Activated CD4-positive, alpha-beta T cell treated with anti-CD3 and anti-CD28 coated beads, Interleukin-10, Interleukin-2, amounts not matched to agents 100 ng/mL and 50 ng/mL, durations not matched to agents 16 hours and 8 hours (primary cell): ENCODE measurements at places on chromosomes 3 and 15.

DNA sequence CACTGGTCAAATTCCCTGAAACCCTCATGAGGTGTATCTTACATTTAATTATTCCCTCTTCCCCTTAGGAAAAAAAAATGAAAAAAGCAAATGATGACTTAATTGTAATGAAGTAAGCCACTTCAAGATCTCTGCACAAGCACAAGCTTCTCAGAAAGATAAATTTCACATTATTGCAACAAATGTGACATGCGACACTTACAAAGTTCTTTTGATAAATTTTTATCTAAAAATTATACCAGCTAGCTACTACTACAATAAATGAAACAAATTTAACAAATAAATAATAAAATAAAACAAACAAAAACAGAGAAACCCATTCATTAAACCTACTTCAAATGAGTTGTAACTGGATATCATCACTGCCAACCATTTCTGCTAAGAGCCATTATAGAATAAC lies 10.0 kb upstream of the TM2D3 start:
- DNase-seq: no peak

DNA sequence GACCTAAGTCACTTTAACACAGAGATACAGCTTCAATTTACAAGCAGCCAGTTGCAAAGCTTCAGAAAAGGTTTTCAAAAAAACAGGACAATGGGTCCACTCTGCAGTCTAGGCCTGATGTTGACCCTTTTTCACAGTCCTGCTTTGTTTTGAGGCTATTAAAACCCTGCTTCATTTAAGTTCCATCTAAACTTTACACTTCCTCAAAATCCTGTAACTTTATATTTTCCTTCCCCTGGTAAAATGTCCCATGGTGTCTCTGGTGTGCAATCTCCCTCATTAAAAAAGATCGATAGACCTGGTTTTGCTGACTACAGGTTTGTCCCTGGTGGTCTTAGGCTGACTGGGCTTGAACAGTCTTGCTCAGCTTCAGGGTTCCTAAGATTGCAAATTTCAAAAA lies 5.1 kb upstream of the RPL14 start:
- DNase-seq: no peak

DNA sequence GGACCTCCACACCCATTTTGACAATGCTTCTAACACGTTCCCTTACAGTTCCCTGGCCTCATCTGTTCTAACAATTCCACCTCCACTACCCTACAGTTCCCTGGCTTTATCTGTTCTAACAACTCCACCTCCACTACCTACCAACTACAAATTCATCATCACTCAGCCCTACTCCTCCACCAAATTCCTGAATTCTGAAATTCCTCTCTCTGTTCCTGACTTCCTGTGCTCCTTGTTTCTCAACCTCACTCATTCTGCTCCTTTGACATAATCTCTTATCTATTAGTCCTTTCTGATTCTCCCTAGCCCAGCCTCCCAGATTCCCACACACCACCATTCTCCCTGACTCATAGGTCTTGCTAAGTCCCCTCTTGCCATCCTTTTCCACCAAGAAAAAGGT lies 22.5 kb downstream of the UPK1B start:
- no peak for DNase-seq

DNA sequence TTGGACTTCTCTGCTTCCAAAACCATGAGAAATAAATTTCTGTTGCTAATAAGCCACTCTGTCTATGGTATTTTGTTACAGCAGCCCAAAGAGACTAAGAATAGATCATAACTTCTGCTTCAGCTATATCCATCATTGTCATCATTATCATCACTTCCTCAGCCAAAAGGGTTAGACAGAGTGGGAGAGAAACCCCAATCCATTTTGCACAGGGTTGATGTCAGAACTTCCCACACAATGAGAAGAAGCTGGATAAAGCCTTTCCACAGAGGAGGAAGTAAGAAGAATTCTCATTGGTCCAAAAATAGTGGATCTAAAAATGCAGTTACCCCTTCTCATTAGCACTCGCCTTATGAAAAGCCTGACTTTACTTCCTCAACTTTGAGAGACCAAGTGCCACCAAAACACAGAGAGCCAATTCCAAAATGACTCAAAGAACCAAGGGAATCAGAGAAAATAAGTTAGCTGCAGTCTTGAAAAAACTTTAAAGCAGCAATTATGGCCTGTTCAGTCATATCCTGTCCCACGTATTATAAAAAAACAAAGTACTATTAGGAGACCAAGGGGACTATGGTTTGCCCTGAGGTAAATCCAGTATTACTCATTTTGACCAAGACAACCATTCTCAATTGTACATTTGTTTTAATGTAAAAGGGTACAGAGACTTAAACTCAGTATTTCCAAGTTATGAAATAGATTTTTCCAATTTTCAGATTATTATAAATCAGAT lies 80.2 kb downstream of the WNT5A start:
- DNase-seq: no peak

- no peak for DNase-seq
These were observed 11.7 kb upstream of the FSTL1 start for GRCh38 chr3:120462409-120462959.

DNA sequence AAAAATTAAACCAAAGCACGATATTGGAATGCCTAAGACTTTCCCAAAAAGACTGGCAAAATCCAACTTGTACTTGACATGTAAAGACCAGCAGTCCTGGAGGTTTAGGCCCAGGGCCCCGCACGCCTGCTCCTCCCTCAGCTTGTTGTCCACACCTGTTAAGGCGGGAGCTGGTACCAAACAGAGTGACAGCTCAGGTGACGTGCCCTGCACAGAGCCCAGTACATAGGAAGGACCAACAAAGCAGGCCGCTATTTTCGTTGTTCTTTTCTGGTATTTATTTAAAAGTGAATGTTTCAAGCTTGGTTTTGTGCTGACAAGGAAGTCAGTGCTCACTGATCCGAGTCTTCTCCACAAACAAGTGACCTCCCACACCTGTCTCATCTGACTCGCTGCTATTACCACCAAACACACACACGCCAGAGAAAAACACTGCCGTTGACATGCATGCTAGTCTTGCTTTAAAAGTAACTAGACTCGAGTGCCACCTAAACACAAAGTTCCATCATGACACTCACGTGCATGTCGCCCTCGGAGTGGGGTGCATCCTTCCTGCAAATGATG lies 50.2 kb downstream of the HERC2 start:
- no peak for DNase-seq

DNA sequence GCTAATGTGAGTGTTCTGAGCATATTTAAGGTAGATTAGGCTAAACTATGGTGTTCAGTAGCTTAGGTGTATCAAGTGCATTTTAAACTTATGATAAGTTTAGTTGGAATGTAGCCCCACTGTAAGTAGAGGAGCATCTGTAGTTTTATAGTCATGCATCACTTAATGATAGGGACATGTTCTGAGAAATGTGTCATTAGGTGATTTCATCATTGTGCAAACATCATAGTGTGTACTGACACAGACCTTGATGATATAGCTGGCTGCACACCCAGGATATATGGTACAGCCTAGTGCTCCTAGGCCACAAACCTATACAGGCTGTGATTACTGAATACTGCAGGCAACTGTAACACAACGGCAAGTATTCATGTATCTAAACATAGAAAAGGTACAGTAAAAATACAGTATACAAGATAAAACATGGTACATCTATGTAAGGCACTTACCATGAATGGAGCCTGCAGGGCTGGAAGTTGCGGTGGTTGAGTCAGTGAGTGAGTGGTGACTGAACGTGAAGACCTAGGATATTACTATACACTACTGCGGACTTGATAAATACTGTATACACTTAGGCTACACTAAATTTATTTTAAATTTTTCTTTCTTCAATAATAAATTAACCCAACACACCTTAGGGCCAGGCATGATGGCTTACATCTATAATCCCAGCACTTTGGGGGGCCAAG lies 17.9 kb downstream of the DNAH1 start:
- no peak for DNase-seq

GRCh38 chr3:33132019-33132360 lies 18.2 kb downstream of the CRTAP start:
- no peak for DNase-seq

DNA sequence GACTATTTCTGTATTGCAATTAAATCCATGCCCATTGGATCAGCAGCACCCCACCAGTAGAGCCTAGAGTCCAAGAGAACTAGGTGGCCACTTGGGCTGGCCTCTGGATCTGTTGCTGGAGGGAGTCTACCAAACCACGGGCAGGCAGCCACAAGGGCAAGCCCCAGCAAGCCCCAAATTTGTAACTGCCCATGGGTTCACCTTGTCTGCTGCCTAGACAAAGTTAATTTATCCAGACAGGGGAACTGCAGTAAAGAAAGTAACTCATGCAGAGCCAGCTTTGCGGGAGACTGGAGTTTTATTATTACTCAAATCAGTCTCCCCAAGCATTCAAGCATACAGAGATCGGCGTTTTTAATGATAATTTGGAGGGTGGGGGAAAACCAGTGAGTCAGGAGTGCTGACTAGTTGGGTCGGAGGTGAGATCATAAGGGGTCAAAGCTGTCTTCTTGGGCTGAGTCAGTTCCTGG lies 74.0 kb upstream of the TERB2 start:
- peak; percentile 95 for DNase-seq

DNA sequence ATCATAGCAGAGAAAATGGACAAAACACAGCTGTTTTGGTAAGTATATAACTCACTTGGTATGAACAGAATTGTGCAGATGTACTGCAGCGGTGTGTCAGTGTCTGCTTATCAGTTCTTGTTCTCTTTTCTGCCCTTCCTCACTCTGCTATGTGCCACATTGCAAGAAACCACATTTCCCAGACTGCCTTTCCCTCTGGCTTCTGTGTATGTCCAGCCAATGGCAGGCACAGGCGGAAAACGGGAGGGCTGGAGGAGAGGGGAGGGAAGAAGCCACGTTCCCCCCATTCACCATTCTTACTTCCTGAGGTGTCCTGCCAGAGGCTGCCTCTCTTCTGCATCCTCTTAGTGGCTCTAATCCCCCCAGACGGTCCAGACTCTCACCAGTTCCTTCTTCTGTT lies 15.4 kb downstream of the HHLA2 start:
- DNase-seq: no peak
